Amniotic stem cell (primary cell): ENCODE measurements at places on chromosomes 5 and 9.

- DNase-seq = no peak
Observed at GRCh38 chr9:92599938-92600461, 64.2 kb upstream of the ECM2 start.

DNA sequence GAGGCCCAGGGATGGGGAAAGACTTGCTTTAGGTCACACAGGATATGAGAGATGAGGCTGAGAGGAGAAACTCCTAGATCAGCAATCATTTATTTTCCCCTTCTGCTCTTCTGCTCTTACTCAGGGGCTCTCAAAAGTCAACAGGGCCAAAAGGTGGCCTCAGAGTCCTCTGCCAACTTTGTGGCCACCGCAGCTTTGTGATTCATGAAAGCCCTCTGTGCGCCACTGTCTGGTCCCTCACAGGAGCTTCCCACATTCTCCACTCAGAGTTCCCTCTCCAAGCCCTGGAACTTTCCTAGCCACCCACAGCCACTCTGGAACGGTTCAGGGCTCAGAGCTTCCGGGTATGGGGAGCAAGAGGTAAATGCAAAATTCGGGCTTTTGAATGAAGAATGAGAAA is 82.4 kb downstream of the COL27A1 start:
- no peak for DNase-seq

DNA sequence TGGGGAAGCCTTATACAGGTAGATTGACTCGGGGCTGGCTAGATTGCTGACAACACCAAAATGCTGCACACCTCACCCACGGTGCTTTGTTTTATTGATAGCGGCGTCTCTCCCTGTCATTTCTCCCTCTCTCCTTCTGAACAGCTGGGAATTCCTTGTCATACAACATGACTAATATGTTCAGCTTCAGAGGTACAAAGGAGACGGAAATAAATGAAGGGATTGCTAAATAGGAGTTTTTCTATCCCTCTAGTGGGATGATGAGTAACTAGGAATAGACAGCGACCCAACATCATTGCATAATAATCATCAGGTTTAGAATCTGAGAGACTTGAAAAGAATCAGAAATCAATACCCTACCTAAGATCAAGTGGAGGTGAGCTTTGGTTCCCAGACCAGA is 337.7 kb upstream of the PANK3 start:
- no peak for DNase-seq

DNA sequence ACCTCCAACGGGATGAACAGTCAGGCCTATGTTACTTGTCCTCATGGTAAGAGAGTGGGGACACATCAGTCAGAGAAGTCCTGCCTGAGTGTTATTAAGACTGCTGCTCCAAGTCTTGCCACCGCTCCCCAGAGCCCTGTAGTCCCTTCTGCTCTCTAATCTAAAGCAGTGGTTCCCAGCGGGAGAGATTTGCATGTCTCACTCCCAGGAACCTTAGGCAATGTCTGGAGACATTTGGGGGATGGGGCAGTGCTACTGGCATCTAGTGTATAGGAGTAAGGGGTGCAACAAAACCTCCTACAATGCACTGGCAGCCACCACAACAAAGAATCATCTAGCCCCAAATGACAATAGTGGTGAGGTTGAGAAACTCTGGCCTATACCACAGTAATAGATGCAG is 2.6 kb upstream of the SVEP1 start:
- DNase-seq = no peak

DNA sequence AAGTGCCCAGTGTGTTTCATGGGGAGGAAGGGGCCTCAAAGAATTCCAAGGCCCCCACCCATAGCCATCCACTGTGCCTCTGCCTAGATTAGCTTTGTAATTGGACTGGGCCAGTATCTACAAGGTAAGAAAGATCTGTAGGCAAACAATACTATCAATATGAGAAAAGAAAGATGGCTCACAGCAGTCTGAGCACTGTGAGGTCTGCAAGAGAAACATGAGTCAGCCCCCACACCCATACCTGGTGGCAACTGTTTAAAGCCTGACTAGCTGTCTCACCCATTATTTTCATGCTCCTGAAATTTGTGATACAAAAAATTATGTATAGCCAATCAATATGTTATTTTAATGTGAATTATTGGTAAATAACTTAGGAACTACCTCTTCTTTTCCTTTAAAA is 10.0 kb upstream of the ZNF483 start:
- no peak for DNase-seq

DNA sequence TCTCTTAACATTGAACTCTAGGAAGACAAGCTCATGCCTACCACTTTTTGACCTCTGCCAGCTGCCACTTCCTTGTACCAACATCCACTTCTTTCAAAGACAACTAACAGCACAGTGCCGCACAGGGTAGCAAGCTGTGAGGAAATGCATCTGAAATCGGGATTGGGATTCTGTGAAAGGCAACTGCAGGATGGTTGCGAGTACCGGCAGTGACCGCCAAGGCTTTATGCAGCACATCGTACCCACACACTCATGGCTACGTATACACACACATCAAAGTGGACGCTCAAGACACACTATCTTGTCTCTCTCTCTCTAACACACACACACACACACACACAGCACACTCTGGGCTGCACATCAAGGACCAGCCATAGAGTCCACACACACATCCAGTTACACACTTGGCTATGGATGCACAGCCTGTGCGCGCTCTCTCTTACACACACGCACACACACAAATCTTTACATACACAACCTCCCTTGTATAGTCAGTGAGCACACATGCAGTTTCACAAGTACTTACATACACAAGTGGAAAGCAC is 964 bp downstream of the HTR4 start:
- DNase-seq = no peak

- no peak for DNase-seq
Observed at GRCh38 chr5:108654051-108654450, 93.6 kb upstream of the FER start.

DNA sequence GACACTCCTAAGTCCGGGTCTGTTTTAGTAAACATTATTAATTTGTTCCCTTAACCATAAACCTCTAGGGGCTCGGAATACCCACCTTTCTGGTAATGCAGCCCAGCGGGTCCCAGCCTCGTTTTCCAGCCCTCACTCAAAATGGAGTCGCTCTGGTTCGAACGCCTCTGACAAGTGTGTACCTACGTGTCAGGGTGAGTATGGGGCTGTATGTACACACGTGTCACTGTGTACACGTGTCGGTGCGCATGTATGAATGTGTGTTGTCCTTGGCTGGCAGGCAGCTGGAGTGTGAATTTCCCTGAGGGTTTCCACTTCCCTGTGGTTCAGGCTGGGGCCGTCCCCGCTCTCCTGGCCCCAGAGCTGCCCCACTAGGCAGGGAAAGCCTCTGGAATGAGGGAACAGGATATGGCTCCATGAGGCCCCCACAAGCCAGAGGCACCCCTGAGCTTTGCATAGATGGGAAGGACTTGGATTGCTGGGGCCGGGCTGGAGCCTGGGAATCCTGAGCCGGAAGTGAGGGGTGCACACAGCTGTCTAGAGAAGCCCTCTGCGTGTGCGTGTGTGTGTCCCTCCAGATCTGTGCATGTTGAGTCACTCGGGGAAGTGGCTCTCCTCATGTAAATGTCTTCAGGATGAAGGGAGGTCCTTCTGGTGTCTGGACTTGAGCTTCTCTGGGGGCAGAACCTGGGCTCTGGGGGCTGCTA is 160.8 kb upstream of the IER5L start:
- no peak for DNase-seq

GRCh38 chr5:14420101-14420811 is 161.3 kb upstream of the OTULINL start:
- DNase-seq = no peak

DNA sequence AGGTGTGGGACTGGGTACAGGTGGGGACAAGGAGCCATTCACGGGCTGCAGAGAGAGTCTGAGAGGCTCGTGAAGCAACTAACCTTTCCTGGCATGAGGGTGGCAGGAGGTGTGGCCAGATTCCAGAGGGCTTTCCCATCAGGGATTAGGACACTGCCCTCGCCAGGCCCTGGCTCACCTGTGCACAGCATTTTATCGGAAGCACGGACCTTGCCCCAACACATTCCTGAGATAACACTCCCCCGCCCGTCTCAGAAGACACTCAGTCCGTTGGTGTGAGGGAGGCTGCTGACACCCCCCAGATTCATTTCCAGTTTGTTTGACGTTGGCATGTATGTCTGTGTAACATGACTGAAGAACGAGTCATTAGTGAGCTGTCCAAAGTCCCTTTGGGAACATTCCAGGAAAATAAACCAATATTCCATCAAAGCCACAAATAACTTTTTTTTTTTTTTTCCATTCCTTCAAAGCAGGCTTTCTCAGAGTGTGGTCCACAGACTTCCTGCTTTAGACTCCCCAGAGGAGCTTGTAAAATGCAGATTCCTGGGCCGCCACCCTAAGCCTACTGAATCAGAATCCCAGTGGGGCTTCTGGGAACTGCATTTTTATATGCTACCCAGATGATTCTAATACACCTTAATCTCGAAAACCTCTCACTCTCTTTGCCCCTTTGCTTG is 23.4 kb downstream of the WWC1 start:
- no peak for DNase-seq

DNA sequence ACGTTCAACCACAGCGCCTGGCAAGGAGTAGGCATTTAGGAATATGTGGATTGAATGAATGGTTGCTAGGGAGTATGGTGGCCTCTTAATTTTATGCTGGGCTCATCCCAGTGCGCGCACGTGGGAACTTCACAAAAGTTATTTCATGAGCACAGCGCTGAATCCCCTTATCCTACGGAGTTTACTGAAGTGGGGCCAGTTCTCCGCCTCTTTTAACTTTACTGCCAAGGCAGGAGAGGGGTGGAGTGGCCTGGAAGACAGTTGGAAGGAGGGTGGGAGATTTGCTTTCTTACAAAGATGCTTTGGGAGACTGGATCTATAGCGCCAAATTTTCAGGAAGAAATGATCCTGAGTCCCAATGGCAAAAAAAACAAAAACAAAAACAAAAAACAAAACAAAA is 326.5 kb downstream of the SH3GL2 start:
- DNase-seq = no peak

- DNase-seq = no peak
Observed at GRCh38 chr9:92158097-92158601, 42.9 kb upstream of the SPTLC1 start.

- no peak for DNase-seq
Observed at GRCh38 chr5:137613554-137614265, 114.6 kb upstream of the SPOCK1 start.

DNA sequence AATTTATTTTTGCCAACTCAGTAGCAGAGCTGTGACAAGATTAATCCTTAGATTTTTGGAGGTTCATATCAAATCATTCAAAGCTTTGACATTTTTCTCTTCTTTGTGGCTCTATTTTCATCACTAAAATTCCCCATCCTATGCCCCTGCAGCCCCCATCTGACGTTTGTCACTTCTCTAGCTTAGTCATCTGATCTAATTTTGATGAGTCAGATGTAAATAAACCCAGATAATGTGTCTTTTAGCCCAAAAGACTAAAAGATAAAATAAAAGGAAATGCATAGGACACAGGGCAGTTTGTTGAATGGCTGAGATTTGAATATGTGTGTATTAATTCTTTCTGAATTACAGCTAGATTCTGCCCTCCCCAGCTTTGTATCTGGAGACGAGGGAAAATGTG is 897 bp upstream of the HSPB3 start:
- no peak for DNase-seq

DNA sequence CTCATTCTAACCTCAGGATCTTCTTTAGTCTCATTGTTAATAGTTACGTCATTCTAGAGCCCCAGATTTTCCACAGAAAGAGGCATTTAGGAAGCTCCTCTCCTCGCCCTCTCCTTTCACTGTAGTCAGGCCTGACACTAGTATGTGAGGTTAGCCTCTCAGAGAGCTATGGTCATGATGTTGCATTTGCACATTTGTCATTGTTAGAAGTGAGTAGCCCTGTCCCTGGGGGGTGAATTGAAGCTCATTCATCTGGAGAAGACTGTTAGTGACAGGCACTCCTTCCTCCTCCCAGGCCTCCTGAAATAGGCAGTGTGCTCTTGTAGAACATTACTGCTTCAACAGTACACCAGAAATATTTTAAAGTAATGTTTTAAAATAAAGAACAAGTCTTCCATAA is 26.6 kb upstream of the LRRTM2 start:
- no peak for DNase-seq

- DNase-seq = no peak
Observed at GRCh38 chr5:112018846-112019245, 261.9 kb upstream of the NREP start.

DNA sequence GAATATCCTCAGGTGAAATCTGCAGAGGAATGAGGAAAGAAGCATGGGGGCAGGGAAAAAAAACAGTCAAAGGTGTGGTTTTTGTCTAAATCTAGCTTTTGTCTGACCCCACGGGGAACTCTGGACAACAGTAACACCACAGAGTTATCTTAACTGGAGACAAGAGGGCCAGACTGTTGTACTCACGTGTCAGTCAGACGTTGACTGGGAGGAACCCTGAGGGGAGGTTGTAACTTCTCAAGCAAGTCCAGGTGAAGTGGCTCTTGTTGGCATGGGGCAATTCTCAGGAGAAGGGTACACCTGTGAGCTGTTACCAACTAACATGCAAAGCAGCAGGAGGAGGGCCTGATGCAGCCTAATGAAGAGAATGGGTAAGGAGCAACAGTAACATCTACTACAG is 44.1 kb upstream of the SHISAL2B start:
- no peak for DNase-seq

- DNase-seq = no peak
Observed at GRCh38 chr9:109989296-109989695, 209.3 kb downstream of the PALM2AKAP2 start.

- DNase-seq = no peak
Observed at GRCh38 chr9:79588488-79589223, 16.9 kb downstream of the TLE4 start.

DNA sequence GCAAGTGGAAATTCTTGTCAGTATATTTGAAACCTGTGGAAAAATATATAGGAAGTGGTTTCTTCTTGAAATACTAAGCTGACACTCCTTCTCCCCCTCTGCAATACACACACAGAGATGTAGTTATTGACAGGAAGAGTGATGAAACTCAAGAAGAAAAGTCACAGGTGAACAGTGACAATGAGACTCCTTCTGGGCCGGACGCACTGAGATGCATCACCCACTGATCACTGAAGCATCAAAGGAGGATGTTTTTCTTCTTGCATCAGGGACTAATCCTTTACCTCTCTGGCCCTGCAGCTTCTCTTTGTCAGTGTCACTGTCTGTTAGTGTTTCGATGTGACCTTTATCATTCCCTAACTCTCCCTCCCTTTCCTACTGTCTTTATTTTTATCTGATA is 1864.2 kb upstream of the C9orf72 start:
- DNase-seq = no peak

- no peak for DNase-seq
Observed at GRCh38 chr5:405421-405820, 37.6 kb upstream of the EXOC3 start.

- DNase-seq = no peak
Observed at GRCh38 chr9:81002242-81002641, 687.1 kb downstream of the TLE1 start.

- no peak for DNase-seq
Observed at GRCh38 chr5:56072863-56073766, 78.4 kb upstream of the IL6ST start.
